Naive thymus-derived CD4-positive, alpha-beta T cell (primary cell): ENCODE measurements at places on chromosomes 2 and 18.

DNA sequence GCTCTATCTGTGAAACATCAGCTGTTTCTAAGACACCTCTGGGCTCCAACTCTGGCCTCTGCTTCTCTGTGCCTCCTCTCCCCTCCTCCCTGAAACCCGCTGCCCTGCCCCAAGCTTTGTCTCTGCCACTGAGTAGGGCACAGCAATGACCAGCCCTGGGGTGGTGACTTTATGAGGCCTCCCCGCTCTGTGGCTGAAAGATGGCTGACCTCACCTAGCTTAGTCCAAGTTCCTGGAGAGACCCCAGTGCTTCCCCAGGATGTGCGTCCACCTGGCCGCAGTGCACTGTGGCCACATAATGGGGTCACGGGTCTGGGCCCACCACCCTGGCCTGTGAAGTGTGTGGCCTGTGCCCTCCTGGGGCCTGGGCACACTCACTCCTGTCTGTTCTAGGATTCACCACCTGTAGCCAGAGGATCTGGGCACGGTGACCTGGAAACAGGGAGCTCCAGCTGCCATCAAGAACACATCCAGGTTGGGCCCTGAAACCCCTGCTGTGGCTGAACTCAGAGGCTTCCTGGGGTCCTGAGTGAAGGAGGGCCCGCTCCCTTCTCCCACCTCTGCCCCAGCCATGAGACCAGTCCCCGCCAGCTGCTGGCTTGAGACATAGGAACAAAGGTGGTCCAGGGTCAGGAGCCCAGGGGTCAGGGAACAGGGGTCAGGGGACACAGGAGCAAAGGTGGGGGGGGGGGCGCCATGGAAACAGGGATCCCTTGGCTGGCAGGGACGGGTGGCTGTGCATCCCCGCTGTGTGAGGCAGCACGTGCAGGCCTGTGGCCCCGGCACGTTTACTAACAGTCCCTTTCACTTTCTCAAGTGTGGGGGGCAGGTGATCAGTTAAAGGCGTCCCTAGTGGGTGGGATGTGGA, 29.3 kb upstream of the OTOS start:
- DNase-seq: no peak

GRCh38 chr18:35778850-35779627, 193.4 kb upstream of the RMP24 start:
- DNase-seq: no peak

- no peak for DNase-seq
Observed at GRCh38 chr2:98390571-98391476, 44.6 kb downstream of the CNGA3 start.

GRCh38 chr2:119518401-119519056, 5.8 kb downstream of the SCTR start:
- no peak for DNase-seq

DNA sequence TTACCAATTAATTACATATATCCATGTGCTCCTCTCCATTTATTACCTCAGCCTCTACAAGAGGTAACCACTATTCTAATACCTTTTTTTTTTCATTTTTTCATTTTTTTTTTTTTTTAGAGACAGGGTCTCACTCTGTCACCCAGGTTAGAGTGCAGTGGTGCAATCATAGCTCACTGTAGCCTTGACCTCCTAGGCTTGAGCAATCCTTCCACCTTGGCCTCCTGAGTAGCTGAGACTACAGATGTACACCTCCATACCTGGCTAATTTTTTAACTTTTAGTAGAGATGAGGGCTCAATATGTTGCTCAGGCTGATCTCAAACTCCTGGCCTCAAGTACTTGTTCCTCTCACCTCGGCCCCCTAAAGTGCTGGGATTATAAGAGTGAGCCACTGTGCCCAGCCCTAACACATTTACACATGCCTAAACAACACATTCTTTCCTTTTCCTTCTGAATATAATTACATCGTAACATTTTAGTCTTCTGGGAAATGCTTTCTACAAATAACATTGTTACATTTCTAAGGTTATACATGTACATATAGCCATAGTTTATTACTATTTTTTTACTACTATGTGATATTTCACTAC, 10.5 kb downstream of the PPIL3 start:
- DNase-seq: no peak

GRCh38 chr2:1826226-1826905, 82.1 kb upstream of the PXDN start:
- no peak for DNase-seq

GRCh38 chr2:235859651-235860050, 308.5 kb downstream of the GBX2 start:
- no peak for DNase-seq
